ENCODE measurements at places on chromosomes 5 and 9.

GRCh38 chr9:22244139-22245011 is 202.2 kb upstream of the DMRTA1 start:
- DNase-seq, result no peak

GRCh38 chr5:111165058-111165457 is 59.1 kb upstream of the CAMK4 start:
- DNase-seq, result no peak

GRCh38 chr5:168946363-168946762 is 354.6 kb downstream of the SLIT3 start:
- DNase-seq, result no peak

DNA sequence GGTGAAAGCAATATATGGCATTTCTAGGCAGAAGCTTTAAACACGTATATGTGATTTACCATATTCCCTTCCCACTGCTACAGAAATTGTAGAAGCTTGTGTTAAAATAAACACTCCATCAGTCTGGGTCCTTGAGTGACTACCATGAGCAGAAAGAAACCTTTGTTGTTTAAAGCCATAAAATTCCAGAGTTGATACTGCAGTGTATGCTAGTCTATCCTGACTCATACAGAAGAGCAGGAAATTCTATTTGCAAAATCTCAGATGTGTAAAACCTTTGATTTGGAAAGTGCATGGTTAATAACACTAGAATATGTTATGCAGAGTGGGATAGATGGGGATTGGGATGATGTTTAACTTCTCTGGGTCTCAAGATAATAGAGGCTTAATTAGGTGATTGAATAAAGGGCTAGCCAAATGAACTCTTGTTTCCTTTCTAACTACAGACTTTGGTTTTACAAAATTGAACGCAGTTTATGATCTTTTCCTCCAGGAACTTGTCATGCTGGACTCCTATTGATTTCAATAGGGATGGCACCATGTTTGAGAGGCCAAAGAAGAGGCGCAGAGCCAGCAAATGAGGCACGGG is 282.7 kb upstream of the VLDLR start:
- no peak for DNase-seq

GRCh38 chr9:92762781-92763708 is 1.6 kb downstream of the BICD2 start:
- DNase-seq, result no peak

DNA sequence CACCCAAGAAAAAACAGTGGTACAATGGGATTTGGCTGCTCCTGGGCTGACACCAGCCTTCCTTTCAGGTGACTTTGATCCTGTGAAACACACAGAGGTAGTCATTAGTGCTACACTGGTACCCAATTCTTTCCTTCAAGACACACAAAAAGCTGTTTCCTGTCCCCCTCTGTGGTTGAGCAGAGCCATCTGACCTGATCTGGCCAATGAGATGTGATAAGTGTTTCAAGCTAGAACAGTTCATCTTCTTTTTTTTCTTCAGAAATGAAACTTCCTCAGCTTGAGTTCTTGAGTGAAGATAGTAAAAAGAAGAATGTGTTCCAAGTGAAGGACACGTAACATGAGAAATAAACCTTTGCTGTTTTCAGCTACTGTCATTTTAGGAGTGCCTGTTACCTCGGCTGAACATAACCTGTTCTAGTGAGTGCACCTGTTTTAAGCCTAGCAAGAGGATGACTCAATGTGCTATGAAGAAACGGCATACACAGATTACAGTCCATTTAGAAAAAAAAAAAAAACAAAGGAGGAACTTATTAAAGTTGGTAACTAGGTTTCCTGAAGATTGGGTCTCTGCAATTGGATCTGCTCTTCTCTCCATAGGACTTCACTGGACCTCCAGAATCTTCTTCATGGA is 287.8 kb downstream of the GAS1 start:
- no peak for DNase-seq

- no peak for DNase-seq
Measured at GRCh38 chr5:149434162-149435014, 55.3 kb upstream of the IL17B start.

DNA sequence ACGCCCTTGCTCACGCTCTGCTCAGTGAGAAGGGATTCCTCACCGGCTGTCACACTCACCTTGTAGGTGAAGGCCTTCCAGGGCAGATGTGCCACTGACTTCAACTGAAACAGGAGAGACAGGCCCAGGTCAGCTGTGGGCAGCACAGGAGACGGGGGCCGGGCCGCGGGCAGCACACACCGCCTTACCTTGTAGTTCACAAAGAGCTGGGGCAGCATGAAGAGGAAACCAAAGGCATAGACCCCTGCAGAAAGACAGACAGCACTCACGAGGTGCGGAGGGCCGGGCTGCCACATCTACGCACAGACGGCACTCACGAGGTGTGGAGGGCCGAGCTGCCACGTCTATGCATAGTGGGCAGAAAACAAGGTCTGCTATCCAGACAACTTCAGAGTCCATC is 23.3 kb downstream of the CLPTM1L start:
- no peak for DNase-seq

GRCh38 chr9:122125509-122126330 is 32.6 kb upstream of the TTLL11 start:
- DNase-seq, result no peak

- DNase-seq, result no peak
Measured at GRCh38 chr5:130400091-130400490, 495.8 kb downstream of the CHSY3 start.

GRCh38 chr5:56908942-56909293 is 478 bp upstream of the SETD9 start:
- no peak for DNase-seq

DNA sequence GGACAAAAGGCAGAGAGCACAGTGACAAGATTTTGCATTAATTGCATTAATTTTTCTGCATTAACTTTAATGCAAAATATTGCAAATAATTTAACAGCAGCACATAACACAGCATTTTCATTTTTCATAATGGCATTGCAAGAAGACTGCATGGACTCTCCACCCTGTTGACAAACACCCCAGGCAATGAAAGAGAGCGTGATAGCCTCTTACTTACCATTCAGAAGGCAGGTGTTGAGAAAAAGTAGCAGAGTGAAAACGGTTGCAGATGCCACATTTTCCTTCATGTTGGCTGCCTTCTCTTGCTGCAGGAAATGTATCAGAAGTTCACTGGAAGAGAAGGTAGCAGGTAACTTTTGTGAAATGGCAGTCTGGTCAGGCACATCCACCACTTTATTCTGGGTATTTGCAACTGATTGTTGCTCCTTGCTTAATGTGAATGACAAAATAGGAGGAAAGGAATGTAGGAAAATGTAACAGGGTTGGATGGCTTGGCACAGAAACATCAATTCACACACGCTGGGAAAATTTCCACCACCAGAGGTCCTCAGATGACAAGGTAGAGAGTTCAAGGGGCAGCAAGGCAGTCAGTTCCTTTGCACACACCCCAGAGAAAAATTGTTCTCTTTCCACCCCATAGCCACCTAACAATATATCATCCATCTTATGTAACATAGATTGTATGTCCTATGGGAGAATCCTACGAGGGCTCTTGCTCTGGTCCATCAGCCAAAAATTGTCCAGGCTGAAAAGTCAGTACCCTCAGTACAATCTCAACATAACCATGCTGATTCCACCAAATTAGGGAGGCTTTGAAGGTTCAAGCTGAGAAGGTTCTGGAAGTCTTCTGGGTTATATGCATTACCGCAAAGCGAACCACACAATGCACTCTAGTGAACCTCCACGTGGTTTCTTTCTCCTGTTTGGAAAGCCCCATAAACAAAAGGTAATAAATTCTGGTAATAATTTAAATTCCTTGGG is 41.9 kb upstream of the AGXT2 start:
- no peak for DNase-seq

GRCh38 chr9:106350777-106351176 is 512.2 kb upstream of the ZNF462 start:
- DNase-seq, result no peak

- no peak for DNase-seq
Measured at GRCh38 chr9:8599937-8600336, 800.4 kb upstream of the DMAC1 start.

DNA sequence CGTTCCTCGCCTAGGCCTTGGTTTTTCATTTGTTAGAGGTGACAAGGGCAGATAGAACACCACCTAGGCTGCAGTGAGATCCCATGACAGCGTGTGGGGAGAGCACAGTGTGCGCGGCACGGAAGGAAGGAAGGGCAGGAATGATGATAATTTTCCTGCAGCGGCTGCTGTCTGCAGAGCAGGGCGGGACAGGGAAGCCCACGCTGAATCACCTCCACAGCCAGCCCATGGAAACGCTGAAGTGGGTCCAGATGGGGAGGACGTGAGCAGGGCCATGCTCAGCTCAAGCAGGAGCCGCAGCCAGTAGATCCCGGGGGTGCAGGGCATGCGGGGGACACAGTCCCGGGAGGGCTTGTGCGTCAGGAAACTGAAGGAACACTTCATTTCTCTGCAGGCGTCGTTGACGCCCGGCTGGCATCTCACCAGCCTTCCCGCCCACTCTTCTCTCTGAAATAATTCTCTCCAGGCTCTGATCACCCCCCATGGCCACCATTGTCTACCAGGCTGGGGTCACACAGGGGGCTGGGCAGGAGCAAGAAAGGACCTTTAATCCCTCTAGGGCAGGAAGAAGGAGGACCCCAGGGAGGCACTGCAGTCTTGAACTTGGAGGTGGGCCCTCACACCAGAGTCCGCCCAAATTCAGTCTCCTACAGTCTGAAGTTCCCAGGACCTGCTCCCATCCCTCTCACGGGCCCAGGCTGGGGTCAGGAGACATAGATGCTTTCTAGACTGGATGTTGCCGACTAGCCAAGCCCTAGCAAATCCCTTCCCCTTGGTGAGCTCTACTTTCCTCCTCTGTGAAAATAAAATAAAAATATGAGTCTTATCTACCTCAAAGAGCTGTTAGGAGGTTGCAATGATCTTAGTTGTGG is 20.9 kb upstream of the SYNPO start:
- no peak for DNase-seq

DNA sequence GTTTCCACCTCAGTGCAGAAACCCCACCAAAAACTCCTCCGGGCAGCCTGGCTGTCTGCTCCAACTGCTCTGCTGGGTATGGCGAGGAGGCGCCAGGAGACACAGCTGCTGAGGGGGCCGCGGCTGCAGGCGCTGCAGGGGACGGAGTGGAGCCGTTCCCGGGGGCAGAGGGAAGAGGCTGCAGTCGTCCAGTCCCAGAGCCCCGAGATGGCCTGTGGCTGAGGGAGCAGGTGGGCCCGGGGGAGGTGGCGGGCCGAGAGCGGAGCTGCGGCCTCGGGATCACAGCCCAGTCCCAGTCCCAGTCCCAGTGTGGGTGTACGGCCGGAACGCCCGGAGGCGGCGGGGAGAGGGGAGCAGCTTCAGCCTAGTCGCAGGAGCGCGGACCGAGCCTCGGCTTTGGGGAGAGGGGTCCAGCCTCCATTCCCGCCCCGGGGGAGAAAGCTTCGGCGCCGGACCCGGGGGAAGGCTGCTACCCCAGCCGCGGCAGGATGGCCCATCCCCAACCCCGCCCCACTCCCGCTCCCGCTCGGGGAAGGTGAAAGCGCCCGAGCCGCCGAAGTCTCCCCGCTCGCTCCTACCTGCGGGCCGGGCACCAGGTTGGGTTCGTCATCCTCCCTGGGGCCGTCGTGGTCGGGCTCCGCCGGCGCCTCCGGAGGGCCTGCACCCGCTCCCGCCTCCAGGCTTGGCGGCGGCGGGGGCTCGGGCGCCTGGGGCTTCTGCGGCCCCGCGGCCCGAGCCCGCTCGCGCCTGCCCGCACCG is 513 bp downstream of the FAM193B start:
- no peak for DNase-seq

DNA sequence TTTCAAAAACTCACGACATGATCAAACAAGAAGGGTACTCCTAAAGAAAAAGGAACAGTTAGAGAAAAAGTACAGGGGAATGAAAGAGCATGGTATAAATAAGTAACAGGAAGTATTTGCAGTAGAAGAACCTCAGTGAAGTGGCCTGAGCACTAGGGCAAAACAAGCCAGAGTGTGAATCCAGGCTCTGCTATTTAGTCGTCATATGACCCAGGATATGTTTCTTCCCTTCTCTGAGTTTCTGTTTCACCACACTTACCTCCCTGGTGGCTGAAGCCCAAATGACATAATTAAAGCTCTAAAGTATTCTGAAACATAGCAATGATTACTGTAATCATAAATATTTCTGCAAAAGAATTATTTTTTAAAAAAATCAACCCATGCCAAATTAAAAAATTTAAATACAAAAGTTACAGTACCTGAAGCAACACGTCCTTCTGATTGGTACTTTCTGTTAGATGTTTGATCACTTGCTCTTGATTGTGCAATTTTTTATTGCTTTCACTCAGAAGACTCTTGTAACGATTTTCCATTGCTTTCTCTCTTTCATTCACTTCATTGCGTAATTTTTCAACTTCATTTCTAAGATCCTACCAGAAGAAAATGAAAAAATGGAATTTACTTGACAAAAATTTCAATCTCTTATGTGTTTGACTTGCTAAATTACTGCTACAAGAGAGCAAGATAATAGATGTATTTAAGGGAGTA is 88.9 kb downstream of the CDK5RAP2 start:
- DNase-seq, result no peak

GRCh38 chr9:127826253-127826913 is 23.7 kb downstream of the FPGS start:
- no peak for DNase-seq

DNA sequence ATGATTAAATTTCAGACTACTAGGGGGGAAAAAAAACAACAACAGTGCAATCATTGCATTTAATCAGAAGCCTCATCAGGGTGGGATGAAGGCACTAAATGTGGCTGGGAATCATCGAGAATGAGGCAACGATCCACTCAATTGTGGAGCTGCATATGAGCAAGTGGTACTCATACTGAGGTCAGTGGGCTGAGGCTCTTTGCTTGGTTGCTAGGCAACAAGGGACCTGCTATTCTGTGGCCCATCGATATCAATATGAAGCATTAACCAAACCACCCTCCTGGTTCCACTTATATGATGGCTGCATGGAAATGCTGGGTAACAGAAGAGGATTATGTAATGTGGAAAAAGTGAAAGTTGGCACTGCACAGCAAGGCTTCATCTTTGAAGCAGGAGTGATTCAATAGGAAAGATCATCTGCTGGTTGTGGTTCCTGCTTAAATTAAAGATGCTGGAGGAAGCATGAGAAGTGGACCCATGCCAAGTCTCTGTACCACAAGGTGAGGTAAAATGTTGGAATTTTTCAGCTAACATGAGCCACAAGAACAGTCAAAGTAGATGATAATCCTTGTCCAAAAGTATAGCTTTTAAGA is 159.8 kb upstream of the HMHB1 start:
- no peak for DNase-seq

Data from stimulated activated CD8-positive, alpha-beta memory T cell treated with anti-CD3 and anti-CD28 coated beads, Interleukin-4, amount 100 ng/mL, for 1 hour (primary cell).